ENCODE measurements at places on chromosomes 1 and 21. TPM values are rescaled to one million over a fixed set of nuclear protein-coding genes. Genes with fewer than 3 reads are reported as not detected.

DNA sequence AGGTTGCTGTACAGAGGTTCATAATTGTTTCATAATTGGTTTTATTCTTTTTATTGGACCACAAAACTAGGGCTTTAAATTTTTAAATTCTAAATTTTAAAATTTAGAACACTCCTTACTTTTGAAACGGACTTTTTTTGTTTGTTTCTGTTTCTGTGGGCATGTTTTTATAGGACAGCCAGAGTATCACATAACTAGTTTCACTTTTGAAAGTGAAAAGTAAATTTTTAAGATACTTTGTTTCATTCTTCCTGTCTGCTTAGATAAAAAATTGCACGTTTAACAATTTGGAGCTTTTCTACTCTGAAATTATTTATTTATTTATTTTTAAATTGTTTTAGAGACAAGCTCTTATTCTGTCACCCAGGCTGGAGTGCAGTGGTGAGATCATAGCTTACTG lies 29.7 kb downstream of the MDM4 start:
- H3K27ac ChIP-seq, result peak overlapping the region; percentile 6
- H3K27me3 ChIP-seq, result no peaks in the 10 kb centered on the region
- no peak overlapping the region for H3K4me3 ChIP-seq
- no peaks in the 10 kb centered on the region for H3K4me1 ChIP-seq

- DNase-seq, result no peak
- H3K36me3 ChIP-seq, result peaks cover 4% of the 10 kb centered on the region
- no peak overlapping the region for H3K4me3 ChIP-seq
- H3K27ac ChIP-seq, result no peak overlapping the region
- H3K27me3 ChIP-seq, result no peaks in the 10 kb centered on the region
Measured at GRCh38 chr21:32786826-32787225, 15.3 kb upstream of the PAXBP1 start.

DNA sequence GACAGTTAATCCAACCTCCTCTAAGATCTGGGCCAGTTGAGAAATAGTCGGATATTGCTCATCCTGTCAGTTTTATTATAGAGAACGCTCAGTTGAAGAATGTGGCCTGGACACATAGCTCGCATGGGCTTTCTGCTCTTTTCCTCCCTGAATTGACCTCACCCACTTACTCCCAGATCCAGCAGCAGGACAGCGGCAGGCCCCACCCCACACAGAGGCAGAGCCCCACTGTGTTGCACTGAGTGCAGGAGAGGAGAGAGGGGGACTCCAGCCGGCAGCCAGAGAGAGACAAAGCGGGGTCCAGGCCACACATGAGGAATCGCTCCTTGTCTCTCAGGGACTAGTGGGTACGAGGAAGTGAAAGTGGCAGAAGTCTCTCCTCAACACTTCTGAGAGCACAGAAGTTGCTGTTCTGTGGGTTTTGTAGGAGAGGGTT lies 78.6 kb downstream of the LAMC1 start:
- H3K36me3 ChIP-seq, result no peaks in the 10 kb centered on the region
- no peak overlapping the region for H3K4me3 ChIP-seq
- H3K4me1 ChIP-seq, result peaks cover 38% of the 10 kb centered on the region
- H3K27me3 ChIP-seq, result no peaks in the 10 kb centered on the region
- no peak for DNase-seq

GRCh38 chr1:79362470-79362869 lies 355.9 kb upstream of the ADGRL4 start:
- no peak for DNase-seq
- no peak overlapping the region for H3K27ac ChIP-seq
- no peaks in the 10 kb centered on the region for H3K4me1 ChIP-seq
- no peaks in the 10 kb centered on the region for H3K27me3 ChIP-seq

- no peak for DNase-seq
- H3K27me3 ChIP-seq, result no peaks in the 10 kb centered on the region
- H3K4me3 ChIP-seq, result no peak overlapping the region
- H3K4me1 ChIP-seq, result no peaks in the 10 kb centered on the region
Measured at GRCh38 chr1:161374373-161374772, 6.7 kb upstream of the CFAP126 start.

GRCh38 chr1:74388855-74389254 lies 123.6 kb downstream of the LRRC53 start:
- no peaks in the 10 kb centered on the region for H3K27me3 ChIP-seq
- no peak for DNase-seq
- no peak overlapping the region for H3K27ac ChIP-seq
- H3K36me3 ChIP-seq, result no peaks in the 10 kb centered on the region

DNA sequence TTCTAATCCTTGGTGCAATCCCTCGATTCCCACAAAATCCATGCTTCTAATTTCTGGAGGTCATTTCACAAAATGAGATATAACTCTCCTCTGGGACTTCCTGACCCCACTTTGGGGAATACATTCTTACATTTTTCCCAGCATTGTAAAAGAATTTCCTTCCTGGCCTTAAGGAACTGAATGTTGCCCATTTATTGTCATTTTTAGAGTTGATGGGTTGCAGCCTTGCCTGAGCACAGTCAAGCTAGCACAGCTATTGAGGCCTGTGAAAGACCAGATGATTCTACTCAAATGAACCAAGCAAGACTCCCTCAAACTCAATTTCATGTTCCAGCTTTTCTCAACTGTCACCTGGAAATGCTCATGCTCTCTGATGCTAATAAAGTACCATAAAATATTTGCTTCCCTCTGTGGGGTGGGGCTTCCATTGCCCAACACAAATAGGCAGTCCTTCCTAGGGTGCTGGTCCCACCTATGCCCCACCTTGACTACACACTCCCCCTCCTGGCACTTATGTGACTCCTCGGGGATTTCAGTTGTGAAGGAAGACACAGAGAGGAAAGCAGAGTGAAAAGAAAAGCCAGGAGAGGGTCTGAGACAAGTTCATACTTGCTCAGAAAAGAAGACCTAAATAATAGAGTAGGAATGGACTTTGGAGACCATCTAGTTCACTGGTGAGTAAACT lies 24.0 kb upstream of the CDC7 start:
- no peaks in the 10 kb centered on the region for H3K36me3 ChIP-seq
- DNase-seq, result no peak
- H3K4me1 ChIP-seq, result no peaks in the 10 kb centered on the region
- no peak overlapping the region for H3K27ac ChIP-seq

- no peak overlapping the region for H3K4me3 ChIP-seq
- H3K27me3 ChIP-seq, result peaks cover 68% of the 10 kb centered on the region
- H3K4me1 ChIP-seq, result peaks cover 16% of the 10 kb centered on the region
- H3K36me3 ChIP-seq, result no peaks in the 10 kb centered on the region
- no peak overlapping the region for H3K27ac ChIP-seq
Measured at GRCh38 chr1:6239950-6240768, 3.8 kb upstream of the HES3 start.

DNA sequence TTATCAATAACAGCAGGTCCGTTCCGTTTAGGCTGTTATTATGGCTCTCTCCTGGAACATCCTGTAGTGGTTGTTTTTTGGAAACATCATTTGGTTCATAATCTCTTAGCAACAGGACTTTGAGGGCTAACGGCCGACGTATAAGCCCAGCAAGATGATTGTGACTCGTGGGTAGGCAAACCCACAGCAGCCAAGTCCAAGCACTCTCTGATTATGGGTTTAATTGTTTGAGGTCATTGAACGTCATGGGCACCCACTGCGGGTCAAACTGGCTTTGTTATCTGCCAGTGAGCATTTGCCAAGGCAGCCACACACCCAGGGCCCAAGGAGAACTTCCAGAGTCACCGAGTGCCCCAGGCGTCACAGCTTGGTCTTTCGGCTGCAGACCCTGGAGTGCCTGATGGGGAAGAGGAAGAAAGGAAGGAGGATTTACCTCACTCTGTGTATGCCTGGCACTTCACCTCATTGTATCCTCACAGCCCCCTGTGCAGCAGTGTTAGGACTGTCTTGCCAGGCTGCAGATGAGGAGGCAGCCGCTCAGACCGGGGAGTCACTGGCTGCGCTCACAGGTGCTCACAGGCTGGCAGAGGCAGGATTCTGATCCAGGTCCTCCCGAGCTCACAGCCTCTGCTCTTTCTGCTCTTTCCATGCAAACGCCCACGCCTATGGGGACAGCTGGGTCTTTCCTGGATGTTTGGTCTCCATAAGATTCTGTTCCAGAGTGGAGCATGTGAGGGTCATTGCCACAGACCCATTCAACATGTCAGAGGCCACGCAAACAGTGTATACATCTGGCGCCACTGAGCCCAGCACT lies 30.8 kb upstream of the EPS8L3 start:
- H3K36me3 ChIP-seq, result no peaks in the 10 kb centered on the region
- H3K4me3 ChIP-seq, result no peak overlapping the region
- no peaks in the 10 kb centered on the region for H3K4me1 ChIP-seq
- no peaks in the 10 kb centered on the region for H3K27me3 ChIP-seq

DNA sequence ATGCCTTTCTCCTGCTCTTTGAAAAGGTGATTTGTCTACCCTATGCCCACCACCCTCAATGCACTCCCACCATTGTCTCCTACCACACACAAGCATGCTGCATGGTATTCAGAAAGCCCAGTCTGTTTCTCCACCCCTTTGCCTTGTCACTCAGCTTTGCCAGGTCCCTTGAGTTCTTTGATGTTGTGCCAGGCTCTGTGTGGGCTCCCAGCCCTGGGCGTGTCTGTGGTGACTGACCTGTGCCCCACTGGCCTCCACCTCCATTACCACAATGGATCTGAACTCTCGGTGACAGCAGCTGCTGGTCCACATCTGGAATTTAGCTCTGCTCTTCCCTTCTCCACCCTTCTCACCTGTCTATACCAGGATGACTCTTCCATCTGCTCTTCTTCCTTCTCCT lies 34.9 kb downstream of the ATP2B4 start:
- H3K27ac ChIP-seq, result no peak overlapping the region
- DNase-seq, result no peak
- H3K27me3 ChIP-seq, result no peaks in the 10 kb centered on the region
- H3K36me3 ChIP-seq, result no peaks in the 10 kb centered on the region
- no peaks in the 10 kb centered on the region for H3K4me1 ChIP-seq
- H3K4me3 ChIP-seq, result no peak overlapping the region

- no peaks in the 10 kb centered on the region for H3K36me3 ChIP-seq
- no peak overlapping the region for H3K4me3 ChIP-seq
- H3K27ac ChIP-seq, result no peak overlapping the region
- H3K4me1 ChIP-seq, result no peaks in the 10 kb centered on the region
Measured at GRCh38 chr1:110038271-110038670, 3.8 kb downstream of the STRIP1 start.

DNA sequence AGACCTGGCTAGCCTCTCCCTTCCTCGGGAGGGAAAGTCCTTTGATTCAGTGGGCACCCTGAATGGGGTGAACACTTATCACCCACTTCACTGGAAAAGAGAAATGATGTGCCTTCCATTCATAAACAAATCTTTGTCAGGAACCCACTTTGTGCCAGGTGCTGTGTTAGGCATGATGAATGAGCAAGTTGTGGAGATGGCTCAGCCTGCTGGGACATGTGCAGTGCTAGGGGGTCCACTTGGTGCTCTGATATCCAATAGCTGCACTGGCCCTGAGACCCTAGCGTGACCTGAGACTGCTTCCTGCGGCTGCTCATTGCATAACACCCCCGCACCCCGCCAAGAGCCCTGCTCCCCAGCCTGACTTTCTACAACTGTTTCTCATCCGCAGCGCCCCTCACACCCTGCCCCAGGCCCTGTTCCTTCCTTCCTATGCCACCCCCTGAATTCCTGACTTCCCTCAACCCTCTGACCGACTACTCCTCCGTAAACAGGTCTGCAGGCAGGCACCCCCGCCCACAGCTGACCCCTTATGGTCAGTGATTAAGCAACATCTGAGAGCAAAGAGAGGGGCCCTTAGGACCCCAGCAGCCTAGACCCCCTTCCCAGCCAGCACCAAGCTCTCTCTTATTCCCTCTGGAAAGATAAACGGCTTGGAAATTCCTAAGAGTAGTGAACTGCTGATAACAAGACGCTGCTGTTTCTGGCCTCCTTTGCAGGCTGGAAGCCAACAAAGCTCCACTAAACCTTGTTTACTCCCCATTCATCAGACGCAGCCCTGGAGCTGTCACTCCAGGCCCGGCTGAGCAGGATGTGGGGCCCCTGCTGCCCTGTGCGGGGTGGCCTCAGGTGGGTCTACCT lies 12.9 kb downstream of the CSRP1 start:
- H3K27ac ChIP-seq, result peak overlapping the region; percentile 89
- no peak overlapping the region for H3K4me3 ChIP-seq
- no peaks in the 10 kb centered on the region for H3K36me3 ChIP-seq
- DNase-seq, result no peak
- H3K27me3 ChIP-seq, result no peaks in the 10 kb centered on the region
- peaks cover 84% of the 10 kb centered on the region for H3K4me1 ChIP-seq

GRCh38 chr1:28718586-28719331 lies 18.0 kb upstream of the YTHDF2 start:
- H3K27me3 ChIP-seq, result no peaks in the 10 kb centered on the region
- no peaks in the 10 kb centered on the region for H3K4me1 ChIP-seq
- no peak for DNase-seq
- no peaks in the 10 kb centered on the region for H3K36me3 ChIP-seq
- H3K4me3 ChIP-seq, result no peak overlapping the region

DNA sequence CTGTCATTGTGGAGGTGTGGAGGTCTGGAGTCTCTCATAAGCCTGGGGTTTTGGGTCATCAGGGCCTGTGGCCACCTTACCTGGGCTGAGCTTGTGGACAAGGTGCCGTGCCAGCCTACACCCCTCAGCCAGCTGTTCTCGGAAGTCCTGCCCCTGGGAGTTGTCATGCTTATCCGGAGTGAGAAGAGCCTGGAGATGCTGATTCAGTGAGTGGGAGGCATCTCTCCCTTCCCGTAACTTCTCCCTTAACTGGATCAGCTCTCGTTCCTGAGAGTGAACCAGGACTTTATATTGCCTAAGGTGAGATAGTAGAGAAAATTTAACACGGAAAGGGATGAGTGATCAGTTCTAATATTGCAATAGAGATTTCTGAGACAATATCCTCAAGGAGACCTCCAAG lies 30.0 kb upstream of the REG4 start:
- DNase-seq, result no peak
- H3K36me3 ChIP-seq, result no peaks in the 10 kb centered on the region
- H3K4me3 ChIP-seq, result no peak overlapping the region
- no peaks in the 10 kb centered on the region for H3K4me1 ChIP-seq
- no peak overlapping the region for H3K27ac ChIP-seq

DNA sequence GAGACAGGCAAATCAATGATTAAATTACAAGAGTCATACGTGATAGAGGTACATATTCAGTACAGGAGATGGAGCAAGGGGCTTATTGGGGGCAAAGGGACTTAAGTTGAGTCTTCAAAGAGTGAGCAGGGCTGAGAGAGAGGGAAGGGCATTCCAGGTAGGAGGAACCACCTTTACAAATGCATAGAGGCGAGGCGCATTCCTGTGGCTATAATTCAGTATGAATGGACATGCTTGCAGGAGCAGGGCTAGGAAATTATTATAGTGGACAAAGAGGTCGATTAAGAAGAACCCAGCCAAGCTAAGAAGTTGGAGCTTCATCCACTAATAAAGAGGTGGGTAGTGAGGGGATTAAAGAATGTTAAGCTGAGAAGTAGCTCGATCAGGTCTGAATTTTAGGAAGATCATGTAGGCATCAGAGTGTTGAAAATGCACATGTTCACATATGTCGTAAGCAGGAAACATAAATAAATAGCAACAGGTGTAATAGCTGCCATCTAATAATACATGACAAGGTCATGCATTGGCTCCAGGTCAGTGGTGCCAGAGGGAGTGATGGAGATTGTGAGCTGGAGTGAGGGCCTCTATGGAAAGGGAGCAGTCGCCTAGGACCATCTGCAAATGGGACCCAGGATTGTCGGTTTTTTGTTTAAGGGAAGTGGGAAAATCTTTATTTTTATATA lies 12.0 kb upstream of the HNRNPU start:
- no peaks in the 10 kb centered on the region for H3K4me1 ChIP-seq
- no peaks in the 10 kb centered on the region for H3K36me3 ChIP-seq
- no peaks in the 10 kb centered on the region for H3K27me3 ChIP-seq
- H3K27ac ChIP-seq, result no peak overlapping the region
- no peak overlapping the region for H3K4me3 ChIP-seq
- no peak for DNase-seq

The GIPC2 gene
- total RNA-seq, result 6.9 TPM

The PRR9 gene
- not detected for total RNA-seq

The IQGAP3 gene
- total RNA-seq, result 0.44 TPM

The HES5 gene
- total RNA-seq, result not detected

The SPRR2B gene
- not detected for total RNA-seq
